ENCODE measurements at places on chromosomes 3 and 15.

DNA sequence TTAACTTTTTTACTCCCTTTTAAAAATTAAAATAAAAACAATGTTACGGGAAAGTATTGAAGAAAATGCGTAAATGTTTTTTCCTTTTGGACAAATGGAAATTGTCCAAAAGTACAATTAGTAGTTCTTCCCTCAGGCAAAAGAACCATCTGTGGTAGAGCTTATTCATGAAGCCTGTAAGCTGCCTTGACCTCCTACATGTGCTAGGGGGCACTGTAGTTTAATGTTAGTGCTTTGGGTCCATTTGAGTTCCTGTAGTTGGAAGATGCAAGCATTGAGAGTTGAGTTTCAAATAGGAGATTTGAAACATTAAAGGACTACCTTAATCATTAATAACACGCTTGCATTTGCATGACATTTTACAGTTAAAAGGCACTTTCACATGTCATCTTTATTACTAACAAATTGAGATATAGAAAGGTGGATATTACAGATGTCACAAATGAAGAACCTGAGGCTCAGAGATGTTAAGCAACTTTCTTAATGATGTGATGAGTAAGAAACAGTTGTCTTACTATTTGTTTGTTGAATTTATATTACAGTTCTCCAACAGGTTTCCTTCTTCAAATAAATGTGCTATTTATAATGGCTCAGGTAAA is 1.8 kb upstream of the ZNF385D start:
- no peak for DNase-seq

DNA sequence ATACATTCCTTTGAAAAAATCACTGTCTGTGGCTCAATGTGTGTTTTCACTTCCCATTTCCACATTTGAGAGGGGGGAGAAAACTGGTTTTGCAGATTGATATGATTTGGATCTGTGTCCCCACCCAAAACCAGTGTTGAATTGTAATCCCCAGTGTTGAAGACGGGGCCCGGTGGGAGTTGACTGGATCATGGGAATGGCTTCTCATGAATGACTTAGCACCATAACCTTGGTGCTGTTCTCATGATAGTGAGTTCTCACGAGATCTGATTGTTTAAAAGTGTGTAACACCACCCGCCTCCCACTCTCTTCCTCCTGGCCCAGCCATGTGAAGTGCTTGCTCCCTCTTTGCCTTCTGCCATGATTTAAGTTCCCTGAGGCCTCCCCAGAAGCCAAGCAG is 16.1 kb downstream of the TMEM207 start:
- no peak for DNase-seq

- no peak for DNase-seq
Measured at GRCh38 chr3:69941439-69942176, 57.9 kb upstream of the SAMMSON start.

DNA sequence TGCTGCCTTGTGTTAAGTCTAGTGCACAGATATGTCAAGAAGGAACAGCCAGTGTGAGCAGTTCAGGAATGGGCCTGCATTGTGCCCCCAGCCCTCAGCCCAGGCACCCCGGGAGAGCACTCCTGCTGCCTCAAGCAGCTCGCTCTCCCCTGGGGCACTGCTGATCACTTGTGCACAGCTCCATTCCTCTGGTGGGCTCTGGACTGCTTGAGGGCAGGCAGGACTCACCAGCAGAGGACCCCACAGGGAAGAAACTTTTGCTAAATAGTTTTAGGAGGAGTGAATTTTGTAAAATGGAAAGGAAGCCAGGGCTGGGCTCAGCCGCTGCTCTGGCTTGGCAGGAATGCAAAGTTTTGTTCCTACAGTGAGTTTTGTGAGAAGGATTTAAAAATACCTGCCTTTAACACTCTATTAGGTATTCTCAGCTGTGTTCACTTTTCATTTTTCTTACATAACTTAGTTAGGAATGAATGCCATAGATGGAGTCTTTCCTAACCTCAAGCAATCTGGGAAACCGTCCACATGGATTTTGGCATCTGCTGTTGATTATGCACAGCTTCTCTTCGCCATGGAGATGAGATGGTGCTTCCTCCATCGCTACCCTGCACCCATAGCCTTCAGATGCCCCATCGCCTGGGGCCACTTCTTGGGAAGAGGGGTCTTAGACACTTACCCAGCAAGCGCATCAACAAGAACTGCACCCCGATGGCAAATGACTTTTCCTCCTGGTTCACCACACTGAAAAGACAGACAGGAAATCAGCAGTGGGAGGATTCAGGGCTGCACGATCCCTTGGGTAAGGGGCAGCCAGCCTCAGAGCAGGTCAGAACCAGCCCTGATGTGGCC is 42.3 kb upstream of the RAB6B start:
- no peak for DNase-seq

GRCh38 chr15:41407341-41407740 is 5.0 kb upstream of the NDUFAF1 start:
- DNase-seq, result no peak
